ENCODE measurements at places on chromosomes 3 and 15.

DNA sequence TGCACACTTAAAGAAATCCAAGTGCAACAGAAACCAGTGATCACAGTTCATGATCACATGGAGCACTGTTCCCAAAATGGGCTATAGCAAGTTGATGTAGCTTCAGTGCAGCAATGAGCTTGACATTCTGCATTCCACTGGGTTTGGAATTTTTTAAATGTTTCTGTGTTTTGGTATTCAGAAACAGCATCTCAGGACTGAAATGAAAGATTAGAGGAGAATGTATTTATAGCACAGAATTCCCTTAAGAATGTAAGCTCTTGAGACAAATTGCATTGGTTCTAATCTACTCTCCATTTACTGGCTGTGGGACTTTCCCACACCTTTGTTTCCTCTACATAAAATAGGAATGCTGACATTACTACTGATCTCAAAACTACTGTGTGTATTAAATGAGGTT, 162.7 kb downstream of the FGF12 start:
- DNase-seq: no peak

DNA sequence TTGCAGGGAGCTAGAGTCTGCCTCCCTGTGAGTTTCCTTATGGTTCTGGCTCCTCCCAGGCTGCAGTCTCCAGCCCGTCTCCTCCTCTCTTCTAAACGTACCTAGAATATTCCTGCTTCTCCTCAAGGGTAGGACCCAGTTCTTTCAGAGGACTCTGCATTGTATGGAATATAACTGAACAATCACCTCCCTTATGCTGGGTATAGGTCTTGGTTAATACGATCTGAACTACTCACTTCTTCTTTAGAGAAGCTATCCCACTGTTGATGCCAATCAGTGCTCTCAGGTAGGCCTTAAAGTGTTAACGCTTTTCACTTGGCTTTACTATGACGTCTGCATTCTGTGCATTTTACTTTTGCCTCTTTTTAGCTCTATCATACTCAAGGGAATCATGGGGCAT, 98.5 kb downstream of the WNT7A start:
- no peak for DNase-seq

- no peak for DNase-seq
These were observed 22.5 kb downstream of the CCR4 start for GRCh38 chr3:32973982-32974381.

GRCh38 chr15:83435202-83435601, 11.9 kb upstream of the SH3GL3 start:
- DNase-seq: no peak

- no peak for DNase-seq
These were observed 360.1 kb downstream of the SHQ1 start for GRCh38 chr3:72487946-72488737.

- no peak for DNase-seq
These were observed 564 bp upstream of the GRM7 start for GRCh38 chr3:6860149-6860953.

GRCh38 chr15:77702211-77702957, 69.7 kb upstream of the LINGO1 start:
- DNase-seq: no peak
